ENCODE measurements at places on chromosomes 13 and 19. TPM values are rescaled to one million over a fixed set of nuclear protein-coding genes. Genes with fewer than 3 reads are reported as not detected.

DNA sequence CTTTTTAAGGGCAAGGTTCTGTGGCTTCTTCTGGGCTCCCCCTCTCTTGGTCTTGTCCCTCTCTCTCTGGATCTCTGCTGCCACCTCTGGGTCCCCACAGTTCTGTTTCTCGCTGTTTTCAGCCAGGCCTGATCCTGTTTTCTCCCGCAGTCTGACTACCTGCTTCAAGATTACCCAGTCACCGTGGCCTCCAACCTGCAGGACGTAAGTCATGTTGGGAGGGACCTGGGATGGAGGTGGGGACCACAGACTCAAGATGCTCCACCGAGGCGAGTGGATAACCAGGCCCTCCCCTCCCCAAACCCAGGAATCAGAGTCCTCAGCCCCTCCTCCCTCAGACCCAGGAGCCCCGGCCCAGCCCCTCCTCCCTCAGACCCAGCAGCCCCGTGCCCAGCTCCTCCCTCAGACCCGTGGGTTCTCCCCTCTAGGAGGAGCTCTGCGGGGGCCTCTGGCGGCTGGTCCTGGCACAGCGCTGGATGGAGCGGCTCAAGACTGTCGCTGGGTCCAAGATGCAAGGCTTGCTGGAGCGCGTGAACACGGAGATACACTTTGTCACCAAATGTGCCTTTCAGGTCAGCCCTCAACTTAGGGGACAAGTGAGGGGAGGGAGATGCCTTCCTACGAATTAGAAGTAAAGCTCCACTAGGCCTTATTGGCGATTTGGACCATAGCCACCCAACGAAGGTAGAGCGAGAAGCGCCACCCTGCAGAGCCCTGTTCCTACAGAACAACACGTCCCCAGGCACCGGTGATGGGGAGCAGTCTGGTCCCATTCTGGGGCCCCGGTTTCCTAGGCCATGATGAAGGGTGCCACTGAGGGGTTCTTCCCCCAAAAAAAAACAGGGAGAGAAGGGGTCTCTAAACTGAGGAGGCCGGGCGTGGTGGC is 2.2 kb downstream of the FLT3LG start:
- peaks cover 16% of the 10 kb centered on the region for H3K4me1 ChIP-seq
- no peaks in the 10 kb centered on the region for H3K27me3 ChIP-seq
- DNase-seq: peak; percentile 78
- H3K36me3 ChIP-seq: no peaks in the 10 kb centered on the region
- H3K27ac ChIP-seq: no peak overlapping the region

GZMM gene
- not detected for total RNA-seq

ZNF284 gene
- not detected for total RNA-seq

- 0 out of 2 replicates have a peak, but pooled peaks cover 4% of the 10 kb centered on the region for H3K36me3 ChIP-seq
- H3K4me3 ChIP-seq: no peak overlapping the region
- no peak for DNase-seq
- H3K27ac ChIP-seq: no peak overlapping the region
These were observed 34.7 kb downstream of the BTBD2 start for GRCh38 chr19:1980809-1981181.

CCDC70 gene
- total RNA-seq: not detected

IFI30 gene
- total RNA-seq: 416 TPM

C19orf33 gene
- total RNA-seq: not detected

DNA sequence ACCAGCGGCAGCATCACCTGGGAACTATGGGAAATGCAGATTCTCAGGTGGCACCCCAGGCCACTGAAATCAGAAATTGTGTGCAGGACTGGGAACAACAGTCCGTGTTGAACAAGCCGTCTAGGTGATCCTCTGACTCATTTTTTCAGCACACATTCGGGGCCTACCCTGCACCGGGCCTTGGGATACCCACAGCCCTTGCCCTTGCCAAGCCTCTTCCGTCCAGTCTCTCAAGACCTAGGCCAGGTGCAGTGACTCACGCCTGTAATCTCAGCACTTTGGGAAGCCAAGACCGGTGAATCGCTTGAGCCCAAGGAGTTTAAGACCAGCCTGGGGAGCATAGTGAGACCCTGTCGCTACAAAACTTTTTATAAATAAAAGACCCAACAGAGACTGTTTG is 18.3 kb downstream of the TGFB1 start:
- no peak overlapping the region for H3K4me3 ChIP-seq
- H3K27me3 ChIP-seq: no peaks in the 10 kb centered on the region
- peaks cover 32% of the 10 kb centered on the region for H3K36me3 ChIP-seq
- DNase-seq: no peak

ZNF225 gene
- 5.1 TPM for total RNA-seq

GRCh38 chr19:51135986-51136762 is 5.9 kb upstream of the SIGLEC7 start:
- H3K36me3 ChIP-seq: no peaks in the 10 kb centered on the region
- H3K4me3 ChIP-seq: no peak overlapping the region

GRCh38 chr13:70087247-70087646 is 20.4 kb upstream of the ATXN8OS start:
- no peaks in the 10 kb centered on the region for H3K36me3 ChIP-seq
- no peak overlapping the region for H3K4me3 ChIP-seq
- H3K27me3 ChIP-seq: no peaks in the 10 kb centered on the region
- H3K4me1 ChIP-seq: no peaks in the 10 kb centered on the region

- no peaks in the 10 kb centered on the region for H3K36me3 ChIP-seq
- no peak overlapping the region for H3K27ac ChIP-seq
- DNase-seq: peak; percentile 75
These were observed 11.5 kb downstream of the FAM187B start for GRCh38 chr19:35216833-35217648.

ACER1 gene
- total RNA-seq: not detected

DNA sequence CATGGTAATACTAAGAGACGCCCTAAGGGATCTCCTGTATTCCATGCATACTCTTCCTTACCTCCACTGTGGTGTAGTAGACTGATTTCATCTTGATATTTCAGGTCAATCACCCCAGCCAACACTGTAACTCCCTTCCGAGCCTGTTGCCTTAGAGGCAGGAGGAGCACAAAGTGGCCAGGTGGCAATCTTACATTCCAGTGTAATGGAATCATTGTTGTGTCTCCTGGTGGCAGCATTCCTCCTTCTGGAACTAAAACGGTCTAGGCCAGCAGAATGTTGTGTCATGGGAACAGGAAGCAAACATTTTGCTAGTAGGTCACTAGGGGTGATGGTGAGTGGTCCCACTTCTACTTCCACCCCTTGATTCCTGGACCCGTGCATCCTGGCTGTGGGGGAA is 405.7 kb upstream of the SLC10A2 start:
- no peaks in the 10 kb centered on the region for H3K27me3 ChIP-seq
- no peak overlapping the region for H3K27ac ChIP-seq
- H3K36me3 ChIP-seq: no peaks in the 10 kb centered on the region
- H3K4me1 ChIP-seq: no peaks in the 10 kb centered on the region
- no peak for DNase-seq
- no peak overlapping the region for H3K4me3 ChIP-seq

DAND5 gene
- 0.52 TPM for total RNA-seq

NLRP5 gene
- total RNA-seq: not detected

KIR2DL1 gene
- not detected for total RNA-seq
